ENCODE measurements at places on chromosomes 7 and 10. TPM values are rescaled to one million over a fixed set of nuclear protein-coding genes. Genes with fewer than 3 reads are reported as not detected.

Gene HK1
- total RNA-seq: 45.6 TPM

GRCh38 chr7:24942226-24942625 lies 37.8 kb downstream of the OSBPL3 start:
- H3K36me3 ChIP-seq: peaks cover 3% of the 10 kb centered on the region
- no peaks in the 10 kb centered on the region for H3K27me3 ChIP-seq
- H3K27ac ChIP-seq: no peak overlapping the region
- DNase-seq: no peak
- H3K4me1 ChIP-seq: peaks cover 3% of the 10 kb centered on the region
- H3K4me3 ChIP-seq: no peak overlapping the region

- H3K36me3 ChIP-seq: no peaks in the 10 kb centered on the region
- H3K27me3 ChIP-seq: no peaks in the 10 kb centered on the region
- H3K27ac ChIP-seq: no peak overlapping the region
- no peak overlapping the region for H3K4me3 ChIP-seq
- H3K4me1 ChIP-seq: no peaks in the 10 kb centered on the region
Observed at GRCh38 chr7:78601728-78602127, 803.2 kb downstream of the PHTF2 start.

Gene PHKG1
- 11.5 TPM for total RNA-seq

Gene NRF1
- total RNA-seq: 36.1 TPM

Gene PPP1R9A
- not detected for total RNA-seq

- no peak overlapping the region for H3K4me3 ChIP-seq
- H3K27ac ChIP-seq: no peak overlapping the region
- H3K27me3 ChIP-seq: no peaks in the 10 kb centered on the region
- H3K36me3 ChIP-seq: no peaks in the 10 kb centered on the region
Observed at GRCh38 chr7:133539016-133539415, 286.1 kb downstream of the EXOC4 start.

Gene LRRC18
- total RNA-seq: not detected

- no peaks in the 10 kb centered on the region for H3K27me3 ChIP-seq
- no peak for DNase-seq
- H3K27ac ChIP-seq: no peak overlapping the region
Observed at GRCh38 chr10:83253011-83253671, 886.2 kb upstream of the GHITM start.

DNA sequence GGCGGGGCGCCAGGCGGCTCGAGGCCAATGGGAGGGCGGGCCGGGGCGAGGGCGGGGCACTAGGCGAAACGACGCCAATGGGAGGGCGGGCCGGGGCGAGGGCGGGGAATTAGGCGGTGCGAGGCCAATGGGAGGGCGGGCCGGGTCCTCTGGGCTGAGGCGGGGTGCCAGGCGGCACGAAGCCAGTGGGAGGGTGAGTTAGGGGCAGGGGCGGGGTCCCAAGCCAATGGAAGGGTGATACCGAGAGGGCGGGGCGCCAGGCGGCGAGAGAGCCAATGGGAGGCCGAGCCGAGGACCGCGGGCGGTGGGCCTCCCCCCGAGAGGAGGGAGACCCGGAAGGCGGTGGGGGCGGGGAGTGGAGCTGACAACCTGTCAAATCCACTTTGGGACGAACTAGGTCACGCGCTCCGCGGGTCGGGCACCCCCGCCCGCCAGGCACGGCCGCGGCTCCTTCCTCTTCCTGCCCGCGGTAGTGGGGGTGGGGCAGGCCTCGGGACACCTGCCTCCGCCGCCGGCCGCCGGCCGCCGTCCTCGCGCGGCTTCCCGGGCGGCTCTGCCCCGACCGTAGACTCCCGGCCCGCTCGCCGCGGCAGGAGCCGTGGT lies 28.0 kb upstream of the KMT2C start:
- peak overlapping the region; percentile 76 for H3K27ac ChIP-seq
- no peaks in the 10 kb centered on the region for H3K27me3 ChIP-seq
- DNase-seq: peak; percentile 100
- peak overlapping the region; percentile 93 for H3K4me3 ChIP-seq

Gene NKX2-3
- total RNA-seq: not detected

DNA sequence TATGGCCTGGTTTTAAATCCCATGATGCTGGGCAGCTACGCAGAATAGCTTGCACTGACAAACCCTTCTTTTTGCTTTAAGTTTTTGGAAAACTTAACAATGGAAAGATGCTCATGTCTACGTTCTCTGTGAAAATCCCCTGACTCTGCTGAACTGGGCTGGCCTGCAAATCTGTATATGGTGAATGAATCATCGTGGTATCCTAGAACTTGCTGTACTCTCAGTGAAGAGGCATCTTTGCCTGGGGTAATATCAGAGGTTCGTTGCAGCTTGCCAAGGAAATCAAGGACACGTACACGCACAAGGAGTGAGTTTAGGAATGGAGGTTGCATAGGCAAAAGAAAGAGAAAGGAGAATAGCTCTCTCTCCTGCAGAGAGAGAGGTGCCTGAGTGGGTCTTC lies 382.0 kb upstream of the ADARB2 start:
- H3K36me3 ChIP-seq: no peaks in the 10 kb centered on the region
- DNase-seq: no peak
- H3K27me3 ChIP-seq: no peaks in the 10 kb centered on the region
- no peaks in the 10 kb centered on the region for H3K4me1 ChIP-seq
- no peak overlapping the region for H3K27ac ChIP-seq

DNA sequence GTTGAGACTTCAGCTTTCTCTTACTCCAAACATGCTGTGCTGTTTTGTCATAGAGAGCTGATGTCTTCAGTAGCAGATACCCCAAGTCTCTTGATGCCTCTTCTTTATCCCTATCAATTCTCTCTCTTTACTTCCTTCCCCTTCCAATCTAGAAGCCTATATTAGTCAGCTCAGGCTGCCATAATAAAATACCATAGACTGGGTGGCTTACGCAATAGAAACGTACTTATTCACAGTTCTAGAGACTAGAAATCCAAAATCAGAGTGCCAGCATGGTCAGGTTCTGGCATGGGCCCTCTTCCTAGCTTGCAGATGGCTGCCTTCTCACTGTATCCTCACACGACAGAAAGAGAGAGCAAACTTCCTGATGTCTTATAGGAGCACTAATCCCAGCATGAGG lies 9.0 kb upstream of the GARS1 start:
- H3K27ac ChIP-seq: no peak overlapping the region
- H3K4me3 ChIP-seq: no peak overlapping the region
- H3K36me3 ChIP-seq: peaks cover 44% of the 10 kb centered on the region
- DNase-seq: no peak

DNA sequence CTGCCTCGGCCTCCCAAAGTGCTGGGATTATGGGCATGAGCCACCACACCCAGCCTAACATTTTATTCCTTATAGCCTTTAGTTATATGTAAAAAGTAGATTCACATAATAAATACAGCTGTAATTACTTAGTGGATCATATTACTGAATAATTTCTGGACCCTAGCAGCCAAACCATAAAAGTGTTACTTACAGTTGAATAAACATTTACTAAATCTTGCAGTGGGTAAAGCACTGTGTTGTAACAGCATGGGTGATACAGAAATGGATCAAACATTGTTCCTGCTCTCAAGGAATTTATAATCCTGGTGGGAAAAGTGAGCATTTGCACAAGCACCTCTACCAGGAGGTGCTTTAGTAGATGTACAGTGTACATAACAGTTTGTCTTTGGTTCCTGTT lies 25.0 kb downstream of the BPGM start:
- no peaks in the 10 kb centered on the region for H3K36me3 ChIP-seq
- no peaks in the 10 kb centered on the region for H3K27me3 ChIP-seq
- no peak overlapping the region for H3K4me3 ChIP-seq
- DNase-seq: no peak

- H3K4me1 ChIP-seq: no peaks in the 10 kb centered on the region
- H3K4me3 ChIP-seq: no peak overlapping the region
- no peak overlapping the region for H3K27ac ChIP-seq
- no peak for DNase-seq
- no peaks in the 10 kb centered on the region for H3K36me3 ChIP-seq
- H3K27me3 ChIP-seq: no peaks in the 10 kb centered on the region
Observed at GRCh38 chr10:117621795-117622420, 79.4 kb downstream of the EMX2 start.

DNA sequence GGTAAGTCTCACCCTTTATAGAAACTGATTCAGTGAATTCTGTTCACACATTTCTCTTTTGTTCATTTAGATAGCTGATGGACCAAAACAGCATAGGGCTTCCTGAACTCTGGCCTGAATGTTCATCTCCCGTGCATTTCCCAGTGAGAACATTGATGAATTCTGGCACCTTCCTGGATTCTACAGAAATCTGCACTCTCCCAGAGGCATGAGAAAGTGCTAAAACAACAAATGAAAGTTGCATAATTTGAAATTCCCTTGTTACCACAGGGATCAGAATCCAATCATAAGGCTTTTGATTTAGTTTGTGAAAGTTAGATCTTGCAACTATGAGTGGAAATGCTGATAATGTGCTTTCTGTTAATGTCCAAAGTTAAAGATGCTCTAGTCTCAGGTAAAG lies 29.7 kb upstream of the SCIN start:
- no peak overlapping the region for H3K27ac ChIP-seq
- H3K4me1 ChIP-seq: no peaks in the 10 kb centered on the region
- no peaks in the 10 kb centered on the region for H3K36me3 ChIP-seq
- H3K4me3 ChIP-seq: no peak overlapping the region
- DNase-seq: no peak
- H3K27me3 ChIP-seq: no peaks in the 10 kb centered on the region

Gene SFXN2
- 6.4 TPM for total RNA-seq

Gene MCM10
- total RNA-seq: 0.16 TPM

DNA sequence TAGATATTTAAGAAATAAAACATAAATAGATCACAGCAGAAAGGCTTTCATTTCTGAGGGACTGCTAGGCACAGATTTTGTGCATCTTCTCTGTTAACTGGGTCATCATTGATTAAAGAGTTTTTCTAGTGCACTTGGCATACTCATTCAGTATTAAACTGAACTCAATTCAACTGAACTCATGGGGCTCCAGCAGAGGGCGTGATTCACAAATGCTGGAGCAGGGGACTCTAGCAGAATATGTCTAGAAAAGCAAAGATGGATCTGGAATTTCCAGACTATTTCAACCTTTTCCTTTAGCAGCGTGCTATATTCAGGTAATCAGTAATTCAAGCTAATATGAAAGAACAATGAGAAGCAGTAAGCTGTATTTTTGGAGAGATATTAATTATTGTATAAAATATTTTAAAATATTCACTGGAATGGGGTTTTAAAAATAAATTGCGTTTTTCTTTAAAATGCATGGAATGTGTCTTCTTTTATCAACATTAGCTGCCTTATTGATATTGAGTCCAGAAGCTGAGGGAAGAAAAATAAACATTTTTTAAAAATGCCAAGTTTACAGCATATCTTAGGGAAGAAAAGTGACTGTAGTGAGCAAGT lies 296.8 kb upstream of the CACNA2D1 start:
- no peak overlapping the region for H3K27ac ChIP-seq
- no peaks in the 10 kb centered on the region for H3K4me1 ChIP-seq
- H3K36me3 ChIP-seq: no peaks in the 10 kb centered on the region
- H3K4me3 ChIP-seq: no peak overlapping the region
- H3K27me3 ChIP-seq: no peaks in the 10 kb centered on the region
- no peak for DNase-seq

DNA sequence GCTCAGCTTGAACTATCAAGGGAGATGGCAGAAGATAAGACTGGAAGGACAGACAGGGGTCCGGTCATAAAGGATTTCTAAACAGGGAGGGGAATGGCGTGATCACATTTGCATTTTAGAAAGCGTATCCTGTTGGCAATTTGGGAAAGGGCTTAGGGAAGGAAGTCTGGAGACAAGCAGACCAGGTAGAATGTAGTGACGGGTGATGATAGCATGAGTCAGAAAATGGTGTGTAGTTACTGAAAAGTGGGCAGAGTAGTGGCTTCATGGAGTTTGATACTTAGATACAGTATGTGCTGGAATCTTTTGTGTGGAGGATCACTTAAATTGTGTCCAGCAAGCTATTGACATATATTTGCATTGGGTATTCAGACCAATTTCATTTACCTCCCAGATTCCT lies 61.2 kb downstream of the LRGUK start:
- H3K36me3 ChIP-seq: no peaks in the 10 kb centered on the region
- no peaks in the 10 kb centered on the region for H3K27me3 ChIP-seq
- H3K4me3 ChIP-seq: no peak overlapping the region
- DNase-seq: no peak

Gene PWWP2B
- total RNA-seq: 19.2 TPM

Gene ZNF783
- total RNA-seq: 29.0 TPM

Gene SEMA3D
- total RNA-seq: not detected

DNA sequence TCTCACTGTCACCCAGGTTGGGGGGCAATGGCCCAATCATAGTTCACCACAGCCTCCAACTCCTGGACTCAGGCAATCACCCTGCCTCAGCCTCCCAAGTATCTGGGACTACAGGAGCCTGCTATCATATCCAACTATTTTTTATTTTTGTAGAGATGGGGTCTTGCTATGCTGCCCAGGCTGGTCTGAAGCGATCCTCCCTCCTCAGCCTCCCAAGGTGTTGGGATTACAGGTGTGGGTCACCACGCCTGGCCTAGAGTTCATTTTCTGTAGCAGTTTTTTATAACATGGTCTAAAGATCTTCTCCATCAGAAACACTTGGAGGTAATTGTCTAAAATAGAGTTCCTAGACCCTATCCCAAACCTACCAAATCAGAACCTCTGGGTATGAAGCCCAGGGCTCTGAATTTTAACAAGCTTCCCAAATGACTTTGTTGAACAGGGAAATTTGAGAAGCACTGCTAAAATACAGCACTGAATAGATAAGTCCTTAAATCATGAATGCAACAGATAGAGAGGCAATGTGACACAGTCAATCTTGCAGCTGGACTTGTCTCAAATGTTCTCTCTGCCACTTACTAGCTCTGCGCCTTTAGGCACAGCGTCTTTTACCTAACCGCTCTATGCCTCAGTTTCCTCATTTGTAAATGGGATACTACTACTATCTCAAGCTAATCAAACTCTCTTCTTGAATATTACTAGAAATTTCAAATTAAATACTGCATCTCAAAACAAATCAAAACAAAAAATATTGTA lies 63.7 kb downstream of the CYTH3 start:
- H3K36me3 ChIP-seq: no peaks in the 10 kb centered on the region
- no peaks in the 10 kb centered on the region for H3K4me1 ChIP-seq
- H3K4me3 ChIP-seq: no peak overlapping the region

DNA sequence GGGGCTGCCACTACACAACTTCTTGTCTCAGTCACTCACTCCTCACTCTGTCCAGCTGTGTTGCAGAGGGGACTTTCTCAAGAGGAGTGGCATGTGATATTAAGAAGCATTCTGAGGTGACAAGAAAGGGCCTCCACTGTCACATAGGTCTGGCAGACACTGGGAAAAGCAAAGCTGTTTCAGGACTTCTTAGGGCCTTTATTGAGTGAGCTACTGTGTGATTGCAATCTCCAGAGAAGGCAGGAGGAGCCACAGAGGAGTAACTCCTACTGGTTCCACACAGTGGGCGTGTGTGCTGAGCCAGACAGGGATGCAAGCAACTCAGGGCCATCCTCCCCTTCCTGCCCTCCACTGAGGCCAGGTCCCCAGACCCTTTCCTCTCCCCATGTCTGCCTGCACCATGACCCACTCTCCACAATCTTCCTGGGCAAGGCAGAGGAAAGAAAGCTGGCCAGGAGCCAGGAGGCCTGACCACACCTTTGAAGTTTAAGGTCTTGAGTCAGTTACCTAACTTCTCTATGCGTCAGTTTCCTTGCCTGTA lies 262.0 kb upstream of the ZMIZ1 start:
- H3K27me3 ChIP-seq: no peaks in the 10 kb centered on the region
- H3K4me1 ChIP-seq: no peaks in the 10 kb centered on the region
- H3K36me3 ChIP-seq: no peaks in the 10 kb centered on the region
- no peak overlapping the region for H3K4me3 ChIP-seq
- DNase-seq: no peak

GRCh38 chr7:3307435-3307834 lies 6.4 kb downstream of the SDK1 start:
- DNase-seq: no peak
- H3K36me3 ChIP-seq: no peaks in the 10 kb centered on the region
- H3K27ac ChIP-seq: no peak overlapping the region
- no peaks in the 10 kb centered on the region for H3K4me1 ChIP-seq
- no peak overlapping the region for H3K4me3 ChIP-seq

- H3K27me3 ChIP-seq: no peaks in the 10 kb centered on the region
- no peaks in the 10 kb centered on the region for H3K36me3 ChIP-seq
- H3K27ac ChIP-seq: no peak overlapping the region
Observed at GRCh38 chr10:17882557-17882956, 69.2 kb upstream of the SLC39A12 start.

Measured in CD4-positive, alpha-beta T cell (primary cell).